Activated CD4-positive, CD25-positive, alpha-beta regulatory T cell (primary cell): ENCODE measurements at places on chromosomes 1 and 21.

DNA sequence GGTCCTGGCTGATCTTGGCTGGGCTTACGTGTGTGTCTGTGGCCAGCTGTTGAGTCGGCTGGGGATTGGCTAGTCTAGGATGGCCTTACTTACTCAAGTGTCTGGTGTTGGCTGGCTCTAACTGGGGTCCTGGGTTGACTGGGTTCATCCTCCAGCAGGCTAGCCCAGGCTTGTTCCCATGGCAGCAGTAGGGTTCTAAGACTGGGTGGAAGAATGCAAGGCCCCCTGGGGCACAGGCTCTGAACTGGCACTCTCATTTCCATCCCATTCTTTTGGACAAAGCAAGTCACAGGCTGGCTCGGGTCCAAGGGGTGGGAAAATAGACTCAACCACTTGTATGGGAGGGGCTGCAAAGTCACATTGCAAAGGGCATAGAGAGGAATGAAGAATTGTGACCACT lies 7.9 kb upstream of the OPRD1 start:
- DNase-seq: no peak

GRCh38 chr1:165235777-165236291 lies 120.7 kb downstream of the LMX1A start:
- DNase-seq: no peak

DNA sequence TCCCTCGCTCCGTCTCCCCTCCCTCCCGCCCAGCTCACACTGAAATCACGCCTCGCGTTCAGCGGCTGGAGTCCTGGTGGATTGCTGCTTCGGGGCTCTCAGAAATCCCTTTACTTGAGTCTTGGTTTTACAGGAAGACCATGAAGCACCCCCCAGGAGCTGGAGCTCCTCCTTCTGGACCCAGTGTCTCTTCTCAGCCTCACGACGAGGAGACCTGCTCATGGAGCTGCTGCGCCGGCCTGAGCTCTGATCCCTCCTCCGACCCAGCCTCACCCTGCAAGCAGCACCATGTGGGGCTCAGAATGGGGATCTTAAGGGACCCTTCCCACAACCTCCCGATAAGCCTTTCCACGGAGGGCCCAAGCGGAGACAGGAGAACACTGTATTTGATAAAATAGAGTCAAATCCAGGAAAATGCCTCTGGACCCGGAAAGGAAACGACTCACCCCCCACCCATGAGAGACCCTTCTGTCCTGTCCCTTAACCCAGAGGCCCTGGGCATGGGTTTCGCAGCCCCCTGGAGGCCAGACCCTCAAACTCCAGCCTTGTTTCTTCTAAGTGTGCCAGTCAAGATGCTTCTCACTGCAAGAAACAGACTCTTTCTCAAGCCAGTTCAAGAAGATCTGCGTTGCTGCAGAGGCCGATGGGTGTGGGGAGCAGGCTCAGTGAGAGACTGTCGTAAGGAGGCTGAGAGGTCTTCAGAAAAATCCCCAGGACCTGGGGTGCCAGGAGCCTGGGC lies 26.1 kb downstream of the PDE9A start:
- DNase-seq: no peak

DNA sequence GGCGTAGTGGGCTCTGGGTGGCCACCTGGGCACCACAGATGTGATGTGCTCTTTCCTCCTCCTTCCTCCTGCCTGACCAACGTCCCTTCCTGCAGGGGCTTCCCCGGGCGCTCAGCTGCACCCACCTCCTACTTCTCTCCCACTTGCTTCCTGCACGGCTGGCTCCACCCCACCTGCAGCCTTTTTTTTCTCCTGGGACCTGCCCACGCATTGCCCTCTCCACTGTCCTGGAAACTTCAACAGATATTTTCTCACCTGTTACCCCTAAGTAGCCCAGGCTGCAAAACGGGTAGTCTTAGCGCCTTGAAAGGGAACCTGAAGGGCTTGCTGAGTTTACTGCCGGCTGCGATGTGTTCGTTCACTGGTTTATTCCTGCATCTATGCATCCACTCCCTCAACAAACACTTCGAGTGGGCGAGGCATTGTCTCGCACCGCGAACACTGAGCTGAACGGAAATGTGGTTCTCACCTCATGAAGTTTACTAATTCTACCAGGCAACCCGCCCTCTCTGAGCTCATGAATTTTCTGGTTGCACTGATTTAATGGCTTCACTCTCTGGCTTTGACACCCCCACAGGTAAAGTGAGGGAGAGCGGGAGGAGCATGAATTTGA lies 23.6 kb downstream of the ZBTB18 start:
- peak; percentile 12 for DNase-seq

GRCh38 chr1:79283451-79283850 lies 276.9 kb upstream of the ADGRL4 start:
- DNase-seq: no peak

DNA sequence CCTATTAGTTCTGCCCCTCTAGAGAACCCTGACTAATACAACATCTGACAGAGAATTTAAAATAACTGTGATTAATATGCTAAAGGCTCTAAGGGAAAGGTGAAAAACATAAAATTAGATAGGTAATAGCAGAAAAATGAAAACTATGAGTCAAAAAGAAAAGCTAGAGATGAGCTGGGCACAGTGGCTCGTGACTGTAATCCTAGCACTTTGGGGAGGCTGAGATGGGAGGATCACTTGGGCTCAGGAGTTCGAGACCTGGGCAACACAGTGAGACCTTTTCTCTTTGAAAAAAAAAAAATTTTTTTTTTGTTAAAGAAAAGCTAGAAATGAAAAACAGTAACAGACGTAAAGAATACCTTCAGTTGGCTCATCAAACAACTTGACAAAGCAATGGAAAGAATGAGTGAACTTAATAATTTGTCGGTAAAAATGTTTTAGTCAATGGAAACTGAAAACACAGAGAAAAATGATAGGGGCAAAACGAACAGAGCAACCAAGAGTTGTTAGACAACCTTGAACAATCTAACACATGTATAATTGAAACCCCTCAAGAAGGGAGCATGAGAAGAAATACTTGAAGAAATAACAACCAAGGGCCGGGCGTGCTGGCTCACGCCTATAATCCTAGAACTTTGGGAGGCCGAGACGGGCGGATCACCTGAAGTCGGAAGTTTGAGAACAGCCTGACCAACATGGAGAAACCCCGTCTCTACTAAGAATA lies 132.9 kb upstream of the GFI1 start:
- DNase-seq: no peak

- DNase-seq: no peak
Observed at GRCh38 chr1:244384066-244384465, 67.6 kb downstream of the ADSS2 start.

DNA sequence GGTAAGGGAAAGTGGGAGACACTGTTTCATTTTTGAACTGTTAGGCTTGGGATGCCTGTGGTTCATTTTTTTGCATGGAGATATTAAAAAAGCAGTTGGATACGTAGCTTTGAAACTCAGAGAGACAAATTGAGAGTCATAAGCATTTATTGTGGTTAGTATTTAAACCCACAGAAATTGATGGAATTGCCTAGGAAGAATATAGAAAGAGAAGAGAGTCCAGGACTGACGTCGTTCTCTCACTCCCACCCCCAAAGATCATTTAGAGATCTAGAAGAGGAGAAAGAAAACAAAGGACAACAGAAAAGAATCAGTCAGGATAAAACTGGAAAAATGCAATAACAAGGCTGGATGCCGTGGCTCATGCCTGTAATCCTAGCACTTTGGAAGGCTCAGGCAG lies 73.2 kb upstream of the BMP8A start:
- DNase-seq: no peak

GRCh38 chr21:44872649-44873355 lies 688 bp downstream of the PTTG1IP start:
- no peak for DNase-seq

DNA sequence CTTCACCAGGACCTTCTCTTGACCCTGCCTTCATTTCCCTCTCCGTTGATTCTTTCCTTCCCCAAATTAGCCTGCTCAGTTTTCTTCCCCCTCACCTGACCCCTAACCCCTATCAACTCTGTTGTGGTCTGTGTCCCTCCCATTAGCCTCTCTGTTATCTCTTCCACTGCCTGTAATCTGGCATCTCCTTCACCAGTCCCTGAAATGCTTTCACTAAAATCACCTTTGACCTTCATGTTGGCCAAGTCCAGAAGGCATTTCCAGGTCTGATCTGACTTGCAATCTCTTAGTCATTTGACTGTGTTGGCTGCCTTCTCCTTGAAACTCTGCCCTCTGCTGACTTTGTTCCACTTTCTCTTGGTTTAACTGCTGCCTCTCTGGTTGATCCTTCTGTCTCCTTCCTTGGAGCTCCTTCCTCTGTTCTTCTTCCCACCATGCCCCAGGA lies 28.2 kb downstream of the ATP8B2 start:
- DNase-seq: no peak

DNA sequence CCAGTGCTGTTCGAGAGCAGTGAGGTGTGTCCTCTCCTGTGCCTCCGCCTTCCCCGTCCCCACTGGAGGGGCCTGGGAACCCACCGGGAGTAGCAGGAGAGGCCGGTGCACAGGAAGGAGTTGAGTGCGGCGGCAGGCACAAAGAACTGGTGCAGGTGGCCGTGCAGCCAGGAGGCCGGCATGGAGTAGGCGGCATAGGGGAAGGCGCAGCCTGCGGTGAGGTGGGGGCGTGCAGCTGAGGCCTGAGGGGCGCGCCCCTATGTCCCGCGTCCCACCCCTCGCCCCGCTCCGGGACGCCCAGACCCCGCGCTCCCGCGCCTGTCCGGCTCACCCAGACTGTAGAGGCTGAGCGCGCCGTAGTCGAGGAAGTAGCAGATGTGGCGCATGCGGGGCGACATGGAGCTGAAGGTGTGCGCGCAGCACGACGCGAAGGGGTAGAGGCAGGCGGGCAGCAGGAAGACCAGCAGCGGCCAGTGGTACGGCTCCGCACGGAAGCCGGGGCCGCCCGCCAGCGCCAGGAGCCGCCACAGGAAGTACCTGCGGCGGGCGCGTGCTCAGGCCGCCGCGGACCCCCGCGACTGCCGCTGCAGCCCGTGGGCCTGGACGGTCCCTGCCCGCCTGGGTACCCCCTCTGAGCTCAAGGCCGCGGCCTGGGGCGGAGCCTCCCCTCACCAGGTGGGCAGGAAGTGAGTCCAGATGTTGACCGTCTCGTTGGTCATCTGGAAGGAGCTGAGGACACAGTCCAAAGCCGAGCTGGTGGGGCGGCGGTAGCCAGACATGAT lies 2.2 kb downstream of the PAQR6 start:
- DNase-seq: no peak

GRCh38 chr1:23959461-23960290 lies at the start of gene PNRC2:
TSS of gene PNRC2 (plus strand) at chr1:23959828. CDS start at chr1:23961458, 1,630 bp downstream.
- DNase-seq: peak; percentile 93

GRCh38 chr21:22363504-22363903 lies 1365.3 kb downstream of the NCAM2 start:
- no peak for DNase-seq

DNA sequence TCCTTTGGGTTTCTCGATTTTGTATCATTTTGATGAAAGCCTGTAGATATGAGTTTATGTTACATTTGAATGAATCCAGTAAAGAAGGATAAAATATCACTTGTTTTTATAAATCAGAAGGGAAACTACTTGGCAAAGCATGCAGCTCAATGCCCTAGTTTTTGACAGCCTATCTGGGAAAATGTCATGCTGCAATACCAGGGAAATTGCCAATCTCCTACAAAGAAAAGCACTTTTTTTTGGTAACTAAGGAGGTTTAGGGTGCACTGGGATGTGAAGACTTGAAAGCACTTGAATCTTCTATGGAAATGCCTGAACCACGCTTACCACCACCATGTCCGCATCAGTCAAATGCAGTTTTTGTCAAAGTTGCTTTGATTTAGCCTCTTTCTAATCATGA lies 446.9 kb upstream of the LRRC7 start:
- no peak for DNase-seq

DNA sequence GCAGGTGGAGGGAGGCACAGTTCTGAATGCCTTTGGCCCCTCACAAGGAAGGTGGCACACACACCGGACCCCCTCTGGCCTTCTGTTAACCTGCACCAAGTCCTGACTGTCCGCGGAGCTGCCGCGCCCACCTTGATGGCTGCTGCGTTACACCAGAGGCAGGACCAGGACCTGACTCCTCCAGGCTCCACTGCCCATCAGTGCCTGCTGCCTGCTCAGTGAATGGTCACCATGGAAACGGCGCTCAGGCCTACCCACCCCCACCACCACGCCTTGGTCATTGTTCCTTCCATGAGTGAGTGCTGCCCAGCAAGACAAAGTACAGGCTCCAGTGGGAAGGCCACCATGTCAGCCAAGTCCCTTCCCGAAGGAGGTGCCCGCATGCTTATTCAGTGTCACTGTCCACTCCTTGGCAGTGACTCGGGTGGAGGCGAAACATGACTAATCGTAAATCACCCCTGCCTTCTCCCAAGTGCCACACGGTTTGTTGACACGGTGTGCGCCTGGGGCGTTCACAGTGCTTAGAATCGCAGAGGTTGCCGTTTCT lies 57.3 kb downstream of the SLC37A1 start:
- no peak for DNase-seq

DNA sequence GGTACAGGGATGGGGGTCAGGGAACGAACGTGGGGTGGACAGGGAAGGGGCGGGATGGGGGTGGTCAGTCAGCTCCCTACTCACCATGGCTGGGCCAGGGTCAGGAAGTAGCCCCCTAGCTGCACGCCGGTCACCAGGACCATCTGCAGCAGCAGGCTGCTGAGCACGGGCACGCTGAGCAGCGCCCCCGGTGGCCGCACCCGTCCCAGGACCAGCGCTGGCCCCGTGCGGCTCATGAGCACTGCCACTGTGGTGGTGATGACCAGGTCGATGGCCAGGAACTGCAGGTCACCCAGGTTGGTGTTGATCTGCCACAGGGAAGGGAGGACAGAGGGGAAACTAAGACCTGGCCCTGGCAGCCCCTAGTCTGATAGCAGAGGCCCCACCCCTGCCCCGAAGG lies 6.5 kb upstream of the MFAP2 start:
- no peak for DNase-seq

DNA sequence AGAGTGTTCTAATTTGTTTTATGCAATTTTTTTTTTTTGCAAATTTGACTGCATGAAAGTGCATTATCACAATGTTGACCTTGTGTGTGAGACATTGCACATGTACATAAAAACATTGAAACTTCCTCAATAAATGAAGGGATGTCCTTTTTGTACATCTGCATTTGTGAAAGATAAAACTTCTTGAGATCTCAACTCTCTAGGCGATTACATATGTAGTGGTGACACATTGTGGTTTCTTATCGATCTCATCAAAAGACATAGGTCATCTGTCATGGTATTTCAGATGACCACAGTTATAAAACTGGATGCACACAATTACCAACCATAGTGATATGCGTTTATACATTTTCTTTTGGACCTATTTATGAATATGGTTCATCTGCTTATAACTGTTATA lies 35.6 kb upstream of the C21orf91 start:
- no peak for DNase-seq

DNA sequence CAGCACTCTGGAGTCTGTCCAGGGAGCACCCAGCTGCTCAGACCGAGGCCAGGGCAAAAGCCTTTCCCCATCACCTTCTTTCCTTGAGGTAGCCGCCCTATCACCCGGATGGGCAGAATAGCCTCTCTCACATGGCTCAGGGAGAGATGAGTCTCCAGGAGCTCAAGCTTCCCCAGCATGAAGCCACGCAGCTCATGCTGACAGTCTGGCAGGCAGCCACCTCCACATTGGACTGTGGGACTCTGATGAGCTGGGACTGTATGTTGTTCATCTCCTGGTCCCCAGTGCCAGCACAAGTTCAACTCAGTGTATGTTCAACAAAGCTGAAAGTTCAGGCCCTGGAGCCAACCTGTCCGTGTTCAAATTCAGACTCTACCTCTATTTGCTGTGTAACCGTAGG lies 75.2 kb upstream of the ZC3H12A start:
- DNase-seq: no peak
